ENCODE measurements at places on chromosomes 12 and 14.

GRCh38 chr14:102645746-102646440 is 53.4 kb downstream of the RCOR1 start:
- no peak for DNase-seq

DNA sequence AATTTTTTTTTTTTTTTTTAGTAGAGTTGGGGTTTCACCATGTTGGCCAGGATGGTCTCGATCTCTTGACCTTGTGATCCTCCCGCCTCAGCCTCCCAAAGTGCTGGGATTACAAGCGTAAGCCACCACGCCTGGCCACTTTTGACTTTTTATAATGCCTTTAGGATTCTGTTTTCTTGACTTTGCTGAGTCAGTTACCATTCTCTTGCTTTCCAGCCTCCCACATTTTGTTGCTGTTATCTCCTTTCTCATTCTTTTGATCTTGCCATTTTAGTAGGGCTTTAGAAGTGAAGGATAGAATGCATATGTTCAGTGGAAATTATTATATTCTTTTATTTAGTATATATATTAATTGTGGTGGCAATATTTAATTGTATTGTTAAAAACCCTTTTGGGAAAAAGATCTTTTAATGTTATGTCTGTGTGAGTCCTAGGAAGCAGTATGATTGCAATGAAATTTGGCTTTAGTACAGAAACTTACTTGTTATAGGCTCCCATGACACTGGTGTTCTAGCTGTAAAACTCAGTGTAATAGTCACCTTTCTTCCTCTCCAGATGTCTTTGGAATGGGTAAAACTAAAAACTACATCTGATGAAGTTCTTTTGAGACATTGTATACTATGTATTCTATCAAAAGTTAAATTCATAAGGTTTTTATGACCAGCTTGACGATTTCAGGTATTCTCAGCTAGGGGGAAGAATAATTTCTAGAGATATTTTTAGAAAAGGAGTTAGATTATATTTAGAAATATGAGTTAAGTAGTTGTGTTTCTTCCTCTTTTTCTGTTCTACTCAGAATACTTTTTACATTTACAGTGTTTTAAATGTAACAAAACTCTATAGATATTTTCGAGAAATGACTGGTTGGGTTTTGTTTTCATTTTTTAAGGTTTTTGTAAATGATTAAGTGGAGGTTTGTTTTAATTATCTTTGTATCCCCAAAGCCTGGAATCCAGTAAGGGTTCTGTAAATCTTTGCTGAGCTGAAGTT is 74.7 kb downstream of the APAF1 start:
- DNase-seq, result no peak

DNA sequence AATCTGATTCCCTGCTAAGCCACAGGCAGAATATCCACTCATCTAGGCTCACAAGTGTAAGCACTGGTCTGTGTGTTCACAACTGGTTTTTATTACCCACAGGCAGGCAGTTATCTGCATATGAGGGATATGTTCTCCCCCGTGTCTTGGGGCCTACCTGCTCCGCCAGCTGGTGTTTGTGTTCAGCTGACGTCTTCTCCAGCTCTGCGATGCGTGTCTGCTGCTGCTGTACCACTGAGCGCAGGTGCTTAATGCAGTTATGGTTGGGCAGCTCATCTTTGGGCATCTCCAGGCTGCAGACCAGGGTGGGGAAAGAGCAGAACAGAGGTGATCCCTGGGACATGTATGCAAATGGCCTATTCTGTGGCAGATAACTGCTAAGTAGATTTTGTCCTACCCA is 13.7 kb downstream of the RNF41 start:
- DNase-seq, result no peak

GRCh38 chr14:95485222-95485819 is 31.1 kb downstream of the SYNE3 start:
- no peak for DNase-seq

GRCh38 chr12:89556976-89557375 is 31.1 kb upstream of the POC1B start:
- DNase-seq, result no peak

- no peak for DNase-seq
Measured at GRCh38 chr14:81855007-81855406, 321.4 kb upstream of the SEL1L start.

DNA sequence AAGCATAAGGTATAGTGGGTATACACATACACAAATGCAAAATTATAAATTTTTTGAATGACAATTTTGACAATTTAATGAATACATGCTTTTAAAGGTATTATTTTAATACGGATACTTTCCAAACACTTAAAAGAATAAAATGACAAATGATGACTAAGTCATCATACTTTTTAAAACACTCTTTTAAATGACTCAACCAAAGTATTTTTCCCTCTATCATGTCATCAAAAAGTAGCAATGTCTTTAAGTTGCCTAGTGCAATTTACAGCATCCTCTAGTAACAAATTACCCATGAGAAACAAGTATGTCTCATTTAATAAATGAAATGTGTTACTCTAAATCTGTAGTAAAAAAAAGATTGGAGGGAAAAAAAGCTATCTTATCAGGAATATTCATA is 73.3 kb downstream of the RPS6KA5 start:
- no peak for DNase-seq

DNA sequence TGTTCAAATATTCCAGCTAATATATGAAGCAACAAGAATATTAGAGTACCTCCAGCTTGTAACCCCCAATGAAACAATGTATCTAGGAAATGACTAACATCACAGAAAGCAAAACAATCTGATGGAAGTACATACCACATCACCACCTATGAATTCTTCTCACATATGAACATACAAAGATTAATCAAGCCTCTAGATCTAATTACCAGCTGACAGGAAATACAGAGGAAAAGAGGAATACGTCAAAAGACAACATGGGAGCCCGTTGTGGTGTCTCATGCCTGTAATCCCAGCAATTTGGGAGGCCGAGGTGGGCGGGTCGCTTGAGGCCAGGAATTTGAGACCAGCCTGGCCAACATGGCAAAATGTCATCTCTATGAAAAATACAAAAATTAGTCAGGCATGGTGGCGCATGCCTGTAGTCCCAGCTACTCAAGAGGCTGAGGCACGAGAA is 7.5 kb downstream of the NEDD8 start:
- no peak for DNase-seq

GRCh38 chr12:15230137-15230536 is 8.9 kb upstream of the RERG start:
- no peak for DNase-seq

DNA sequence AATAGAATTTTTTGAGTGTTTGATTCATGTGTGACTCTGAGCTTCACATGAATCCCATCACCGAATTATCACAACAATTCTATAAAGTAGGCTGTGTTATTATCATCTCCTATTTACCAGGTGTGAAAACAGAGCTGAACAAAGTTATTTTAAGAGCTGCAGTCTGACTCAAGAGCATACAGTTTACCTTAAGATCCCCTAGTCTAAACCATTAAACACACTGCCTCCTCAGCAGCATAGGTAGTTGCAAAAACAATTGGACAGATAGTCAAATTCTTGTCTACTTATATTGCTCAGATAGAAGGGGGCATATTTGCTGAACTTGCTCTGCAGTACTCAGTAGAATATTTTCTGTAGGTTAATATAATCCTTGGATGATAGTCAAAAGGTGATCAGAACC is 219.8 kb upstream of the ATP2B1 start:
- DNase-seq, result no peak

DNA sequence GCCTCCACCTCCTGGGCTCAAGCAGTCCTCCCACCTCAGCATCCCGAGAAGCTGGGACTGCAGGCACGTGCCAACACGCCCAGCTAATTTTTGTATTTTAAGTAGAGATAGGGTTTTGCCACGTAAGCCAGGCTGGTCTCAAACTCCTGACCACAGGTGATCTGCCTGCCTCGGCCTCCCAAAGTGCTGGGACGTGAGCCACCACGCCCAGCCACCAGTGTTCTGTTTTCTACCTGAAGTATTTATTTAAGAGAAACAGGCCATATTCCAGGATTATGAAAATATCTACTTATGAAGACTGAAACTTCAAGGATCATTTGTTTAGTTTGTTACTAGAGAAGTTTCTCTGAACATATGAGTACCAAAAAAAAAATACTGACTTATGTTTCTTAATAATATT is 10.3 kb downstream of the GTF2H3 start:
- DNase-seq, result no peak

GRCh38 chr14:64074961-64075612 is 219.1 kb downstream of the ESR2 start:
- no peak for DNase-seq

GRCh38 chr12:49129332-49130150 is 1.7 kb downstream of the TUBA1B start:
- DNase-seq, result no peak

DNA sequence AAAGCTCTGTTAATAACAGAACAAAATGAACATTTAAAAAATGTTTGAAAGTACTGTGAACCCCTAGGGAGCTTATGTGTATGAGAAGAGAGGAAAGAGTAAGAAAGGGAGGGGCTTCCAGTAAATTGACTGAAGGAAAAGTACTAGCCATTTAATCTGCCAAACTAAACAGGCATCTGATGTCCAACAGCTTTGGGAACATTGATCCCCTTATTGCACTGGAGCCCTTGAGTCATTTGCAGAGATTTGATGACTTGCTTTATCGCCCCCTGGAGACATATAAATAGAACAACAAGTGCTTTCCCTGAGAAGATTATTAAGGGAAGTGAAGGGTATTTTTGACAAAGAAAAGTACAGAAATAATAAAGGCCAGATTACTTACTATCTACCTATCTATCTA is 319.3 kb upstream of the NOVA1 start:
- DNase-seq, result no peak

DNA sequence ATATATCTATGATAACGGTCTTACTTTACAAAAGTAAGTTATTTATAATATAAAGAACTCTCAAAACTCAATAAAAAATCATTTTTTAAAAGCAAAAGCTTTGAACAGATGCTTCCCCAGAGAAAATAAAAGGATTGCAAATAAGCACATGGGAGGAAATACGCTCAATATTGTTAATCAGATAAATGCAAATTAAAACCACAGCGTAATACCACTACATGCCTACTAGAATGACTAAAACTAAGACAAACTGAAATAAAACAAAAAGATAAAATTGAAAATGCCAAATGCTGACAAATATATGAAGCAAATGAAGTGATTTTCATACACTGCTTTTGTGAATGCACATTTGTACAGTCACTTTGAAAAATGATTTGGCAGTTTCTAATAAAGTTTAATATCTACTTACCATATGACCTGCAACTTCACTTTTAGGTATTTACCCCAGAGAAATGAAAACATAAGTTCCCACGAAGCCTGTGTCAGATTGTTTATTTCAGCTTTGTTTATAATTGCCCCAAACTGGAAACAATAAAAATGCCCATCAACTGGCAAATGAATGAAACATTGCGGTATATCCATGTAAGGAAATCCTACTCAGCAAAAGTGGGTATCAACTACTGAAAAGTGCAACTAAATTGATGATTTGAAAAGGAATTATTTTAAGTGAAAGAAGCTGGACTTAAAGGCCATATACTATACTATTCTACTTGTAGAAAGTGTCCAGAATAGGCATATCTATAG is 1072.4 kb downstream of the TMTC2 start:
- no peak for DNase-seq

DNA sequence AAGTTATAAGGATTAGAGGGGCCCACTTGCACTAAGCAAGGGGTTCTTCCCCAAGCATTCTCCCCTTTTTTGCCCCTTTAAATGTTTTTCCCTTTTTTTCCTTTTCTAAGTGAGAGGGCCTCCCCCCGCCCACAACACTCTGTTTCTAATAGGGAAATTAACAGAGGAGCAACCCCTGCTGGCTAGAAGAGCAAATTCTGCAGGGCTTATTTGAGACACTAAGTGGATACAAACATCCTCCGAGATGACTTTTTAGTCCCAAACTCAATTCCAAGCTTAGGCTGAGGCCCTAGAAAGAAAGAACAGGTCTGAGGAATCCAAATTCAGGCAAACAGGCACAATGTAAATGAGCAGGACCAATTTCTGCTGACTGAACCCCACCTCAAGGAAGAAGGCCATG is 138.9 kb downstream of the GPR65 start:
- no peak for DNase-seq

DNA sequence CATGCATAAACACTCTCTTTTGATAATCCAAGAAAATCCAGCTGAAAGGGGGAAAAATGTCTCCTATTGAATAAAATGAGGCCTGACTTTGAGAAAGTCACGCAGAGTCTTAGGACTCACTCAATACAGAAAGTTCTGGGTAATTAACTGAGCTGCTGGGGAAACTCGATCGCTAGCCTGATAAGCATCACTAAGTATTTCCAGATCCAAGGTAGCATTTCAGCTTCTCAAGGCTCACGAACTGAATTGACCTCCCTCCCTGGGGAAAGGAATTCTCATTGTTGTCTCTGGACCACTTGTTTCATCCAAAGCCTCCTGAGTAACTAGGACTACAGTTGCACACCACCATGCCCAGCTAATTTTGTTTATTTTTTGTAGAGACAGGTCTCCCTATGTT is 13.8 kb upstream of the ANAPC5 start:
- DNase-seq, result no peak

GRCh38 chr14:46344327-46344937 is 307.1 kb downstream of the RPL10L start:
- no peak for DNase-seq

DNA sequence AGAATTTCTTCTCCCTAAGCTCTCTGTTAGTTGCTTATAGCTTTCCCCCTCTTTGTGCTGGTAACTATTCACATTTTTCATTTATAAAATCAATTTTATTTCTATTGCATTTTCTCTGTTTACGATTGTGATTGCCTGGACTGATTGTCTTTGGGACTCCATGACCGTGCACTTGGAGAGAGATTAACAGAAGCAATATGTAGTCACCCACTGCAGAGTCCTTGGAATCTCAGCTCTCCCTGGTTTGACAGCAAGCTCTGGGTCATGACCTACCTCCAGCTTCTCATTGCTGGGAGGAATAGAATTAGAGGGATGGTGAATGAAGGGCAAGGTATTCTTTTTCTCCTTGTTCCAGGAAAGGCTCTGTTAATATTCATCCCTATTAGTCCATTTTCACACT is 398.2 kb downstream of the AACS start:
- DNase-seq, result no peak

DNA sequence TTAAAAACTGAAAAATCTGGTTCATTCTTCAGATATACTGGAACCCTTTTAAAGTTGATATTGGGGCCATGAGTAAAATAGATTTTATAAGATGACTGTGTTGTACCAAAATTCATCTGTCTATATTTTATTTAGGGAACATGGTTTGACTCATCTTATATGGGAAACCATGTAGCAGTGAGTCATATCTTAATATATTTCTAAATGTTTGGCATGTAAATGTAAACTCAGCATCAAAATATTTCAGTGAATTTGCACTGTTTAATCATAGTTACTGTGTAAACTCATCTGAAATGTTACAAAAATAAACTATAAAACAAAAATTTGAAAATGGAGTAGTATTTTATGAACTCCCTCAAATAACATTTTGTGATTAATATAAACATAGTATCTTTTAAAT is 14.2 kb downstream of the PTGER2 start:
- no peak for DNase-seq

DNA sequence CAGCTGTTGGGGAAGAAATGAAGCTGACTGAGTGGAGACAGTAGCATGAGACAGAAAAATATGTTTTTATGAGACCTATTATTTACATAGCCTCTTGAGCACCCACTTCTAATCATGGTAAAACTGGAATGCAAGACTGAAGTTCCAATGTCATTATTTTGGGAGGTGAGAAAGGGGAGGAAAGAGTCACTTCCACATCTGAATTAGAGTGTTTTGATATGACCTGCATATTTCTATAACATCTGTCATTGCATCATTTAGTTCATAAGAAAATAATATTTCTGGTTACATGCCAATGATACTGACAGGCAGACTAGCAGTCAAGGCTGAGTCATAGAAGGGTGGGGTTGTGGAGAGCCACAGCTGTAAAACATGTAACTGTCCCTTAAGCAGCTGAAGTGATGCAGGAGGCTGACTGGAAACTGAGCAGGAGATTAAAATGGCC is 26.7 kb downstream of the NTN4 start:
- no peak for DNase-seq

Measured in activated CD8-positive, alpha-beta memory T cell treated with anti-CD3 and anti-CD28 coated beads, Interleukin-2, amount 10 ng/mL, durations not matched to agents 7 days and 5 days (primary cell).